ENCODE measurements at places on chromosomes 1 and 21.

DNA sequence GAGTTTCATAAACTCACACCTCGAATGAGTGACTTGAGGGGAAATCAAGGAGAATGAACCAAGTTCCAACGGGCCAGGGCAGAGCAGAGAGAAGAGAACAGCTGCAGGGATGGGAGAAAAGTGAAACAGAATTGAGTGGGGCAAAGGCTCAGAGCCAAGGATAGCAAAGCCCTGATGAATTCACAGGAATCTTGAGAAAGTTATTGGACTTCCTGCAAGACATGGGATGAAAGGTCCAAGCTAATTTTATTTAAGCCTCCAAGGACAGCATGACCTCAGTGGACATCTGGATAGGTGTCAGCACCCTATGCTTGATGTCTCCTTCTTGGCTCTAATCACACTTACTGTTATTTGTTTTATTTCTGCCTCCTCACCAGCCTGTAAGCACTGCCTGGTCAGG, 43.0 kb upstream of the RAVER2 start:
- DNase-seq, result no peak

- DNase-seq, result no peak
Measured at GRCh38 chr1:106676021-106676420, 380.5 kb upstream of the PRMT6 start.

GRCh38 chr1:78003070-78003746, 1.5 kb upstream of the DNAJB4 start:
- DNase-seq, result no peak

DNA sequence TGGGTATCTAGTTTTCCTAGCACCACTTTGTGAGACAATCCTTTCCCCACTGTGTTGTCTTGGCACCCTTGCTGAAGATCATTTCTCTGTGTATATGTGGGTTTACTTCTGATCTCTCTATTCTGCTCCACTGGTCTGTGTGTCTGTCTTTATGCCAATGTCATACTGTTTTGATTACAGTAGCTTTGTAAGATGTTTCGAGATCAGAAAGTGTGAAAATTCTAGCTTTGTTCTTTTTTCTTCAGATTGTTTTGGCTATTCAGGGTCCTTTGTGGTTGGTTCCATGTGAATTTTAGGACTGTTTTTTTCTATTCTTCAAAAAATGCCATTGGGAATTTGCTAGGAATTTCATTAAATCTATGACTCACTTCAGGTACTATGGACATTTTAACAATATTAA, 116.2 kb downstream of the KIF26B start:
- DNase-seq, result no peak

DNA sequence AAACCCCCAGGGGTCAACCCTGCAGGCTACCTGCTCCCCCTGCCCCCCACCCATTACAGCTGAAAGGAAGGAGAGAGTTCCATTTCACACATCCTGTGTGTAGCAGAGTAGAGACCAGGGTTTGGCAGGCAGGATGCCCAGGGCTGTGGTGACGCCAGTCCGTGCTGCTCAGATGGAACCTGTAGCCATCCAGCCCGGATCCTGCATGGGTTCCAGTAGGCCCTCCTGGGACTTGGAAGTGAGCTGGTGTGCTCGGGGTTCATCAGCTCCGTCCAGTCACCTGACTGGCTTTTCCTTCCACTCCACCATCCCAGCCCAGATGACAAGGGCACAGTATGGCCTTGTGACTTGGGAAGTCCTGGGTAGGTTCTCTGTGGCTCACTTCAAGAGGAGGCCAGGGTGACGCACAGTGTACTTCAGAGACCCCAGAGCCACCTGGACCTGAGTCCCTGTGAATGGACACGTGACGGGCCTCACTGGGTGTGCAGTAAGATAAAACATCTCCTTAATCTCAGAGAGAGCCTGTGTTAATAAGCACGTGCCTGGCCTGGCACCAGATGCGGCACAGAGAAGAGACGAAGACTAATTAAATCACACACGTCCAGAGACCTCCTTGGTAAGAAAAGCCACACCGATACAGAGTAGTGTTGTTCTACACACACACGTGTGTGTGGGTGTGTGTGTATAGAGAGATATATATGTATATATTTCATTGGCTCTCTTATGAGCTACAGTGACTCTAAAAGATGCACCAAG, 16.0 kb downstream of the ITPKB start:
- no peak for DNase-seq

GRCh38 chr1:59242370-59242769, 54.5 kb upstream of the FGGY start:
- DNase-seq, result no peak

DNA sequence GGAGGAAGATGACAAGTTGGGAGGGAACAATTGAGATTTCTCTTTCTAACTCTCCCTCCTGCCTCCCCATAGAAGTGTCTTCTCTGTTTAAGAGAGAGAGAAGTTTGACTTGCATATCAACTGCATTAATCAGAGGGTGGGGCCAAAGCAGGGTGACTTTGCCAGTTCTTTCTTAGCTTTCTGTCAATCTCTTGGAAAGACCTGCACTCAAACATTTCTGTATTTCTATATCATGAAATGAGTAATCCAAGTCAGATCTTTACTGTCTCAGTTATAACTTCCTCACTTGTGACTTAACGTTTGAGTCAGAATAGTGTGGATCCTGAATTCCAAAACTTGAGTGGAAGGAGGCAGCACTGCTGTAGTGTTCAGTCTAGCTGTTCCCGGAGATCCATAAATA, 180.8 kb upstream of the KCNK2 start:
- no peak for DNase-seq

- no peak for DNase-seq
Measured at GRCh38 chr1:26913754-26914619, at the start of gene NR0B2. Gene NR0B2, minus strand, starts transcription at chr1:26913975. Its CDS starts 35 bp downstream, at chr1:26913940.

- no peak for DNase-seq
Measured at GRCh38 chr1:172821609-172822274, 162.8 kb downstream of the FASLG start.

DNA sequence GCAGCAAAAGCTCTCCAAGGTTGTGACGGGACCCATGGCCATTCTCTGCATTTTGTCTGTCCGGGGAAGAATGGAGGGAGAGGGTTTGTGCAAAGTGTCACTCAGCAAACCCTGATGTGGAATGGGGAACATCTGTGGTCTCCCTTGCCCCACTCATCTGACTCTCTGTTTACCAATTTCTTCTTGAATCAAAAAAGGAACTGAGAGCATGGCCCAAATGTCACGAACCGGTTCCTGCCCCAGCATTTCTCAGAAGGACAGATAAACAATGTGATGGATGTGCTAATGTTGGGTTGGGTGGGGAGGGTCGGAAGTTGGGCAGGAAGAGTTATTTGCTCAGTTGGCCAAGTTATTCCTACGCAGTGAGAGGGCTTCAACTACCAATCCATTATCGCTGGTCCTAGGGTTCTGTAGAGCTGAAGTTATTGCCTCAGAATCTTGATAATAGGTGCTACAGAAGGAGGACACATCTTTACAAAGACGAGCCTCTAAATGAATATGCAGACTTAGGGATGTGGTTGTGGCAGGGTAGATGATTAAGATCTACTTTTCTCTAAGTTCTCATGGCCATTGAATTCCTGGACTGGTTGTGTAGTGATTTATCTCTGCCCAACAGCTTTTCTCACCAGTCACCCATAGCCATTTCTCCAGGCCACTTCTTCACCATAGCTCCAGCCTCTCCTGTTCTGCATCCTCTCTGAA, 9.6 kb upstream of the DUSP12 start:
- no peak for DNase-seq

Measured in activated effector memory CD4-positive, alpha-beta T cell treated with Interleukin-2 at 50 U/mL for 16 hours (primary cell).